T47D (cell line): ENCODE measurements at places on chromosomes 1 and 21.

GRCh38 chr1:29647581-29647980 lies 411.3 kb downstream of the PTPRU start:
- DNase-seq: no peak

GRCh38 chr1:89918127-89918793 lies 76.7 kb upstream of the ZNF326 start:
- DNase-seq: no peak

GRCh38 chr1:31376375-31377134 lies 3.7 kb upstream of the FABP3 start:
- no peak for DNase-seq

DNA sequence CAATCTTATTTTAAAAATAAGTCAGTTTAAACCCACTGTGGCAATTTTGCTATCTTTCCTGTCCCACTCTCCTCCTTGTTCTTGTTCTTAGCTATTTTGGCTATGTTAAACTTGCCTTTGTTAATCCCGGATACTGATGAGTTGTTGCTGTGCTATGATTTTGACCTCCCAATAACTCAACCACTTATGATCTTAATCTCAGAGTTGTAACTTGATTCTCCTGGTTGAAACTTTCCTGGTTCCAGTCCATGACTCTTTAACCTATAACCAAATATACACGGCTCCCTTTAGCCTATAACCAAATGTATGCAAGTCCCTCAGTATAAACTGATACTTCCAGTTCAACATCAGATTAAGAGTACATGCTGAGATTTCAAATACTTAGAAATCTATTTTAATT lies 15.6 kb upstream of the ACADM start:
- peak; percentile 44 for DNase-seq

DNA sequence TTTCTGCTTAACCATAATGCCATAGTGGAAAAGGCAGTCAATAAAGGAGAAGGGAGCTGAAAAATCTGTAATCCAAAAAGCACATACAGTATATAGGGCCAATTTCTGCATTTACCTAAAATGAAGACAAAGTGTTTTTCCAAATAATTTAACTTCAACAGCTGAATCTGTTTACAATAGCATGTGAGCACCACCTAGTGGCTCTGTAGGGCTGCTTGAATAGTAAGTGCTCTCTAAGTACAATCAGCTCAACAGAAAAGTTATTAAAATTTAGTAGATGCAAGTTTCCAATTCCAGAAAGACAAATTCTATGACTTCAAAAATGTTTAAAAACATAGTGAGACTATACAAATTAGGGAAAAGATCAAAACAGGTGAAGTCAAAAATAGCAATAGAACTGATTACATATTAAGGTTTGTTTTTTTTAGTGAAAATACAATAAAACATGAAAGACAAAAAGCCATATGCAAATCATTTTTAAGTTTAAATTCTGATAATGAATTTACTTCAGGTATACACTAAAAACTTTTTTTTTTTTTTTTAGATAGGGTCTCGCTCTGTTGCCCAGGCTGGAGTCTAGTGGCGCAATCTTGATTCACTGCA lies 220.0 kb downstream of the SETD4 start:
- peak; percentile 20 for DNase-seq

GRCh38 chr1:116306102-116306501 lies 66.9 kb upstream of the ATP1A1 start:
- DNase-seq: no peak

DNA sequence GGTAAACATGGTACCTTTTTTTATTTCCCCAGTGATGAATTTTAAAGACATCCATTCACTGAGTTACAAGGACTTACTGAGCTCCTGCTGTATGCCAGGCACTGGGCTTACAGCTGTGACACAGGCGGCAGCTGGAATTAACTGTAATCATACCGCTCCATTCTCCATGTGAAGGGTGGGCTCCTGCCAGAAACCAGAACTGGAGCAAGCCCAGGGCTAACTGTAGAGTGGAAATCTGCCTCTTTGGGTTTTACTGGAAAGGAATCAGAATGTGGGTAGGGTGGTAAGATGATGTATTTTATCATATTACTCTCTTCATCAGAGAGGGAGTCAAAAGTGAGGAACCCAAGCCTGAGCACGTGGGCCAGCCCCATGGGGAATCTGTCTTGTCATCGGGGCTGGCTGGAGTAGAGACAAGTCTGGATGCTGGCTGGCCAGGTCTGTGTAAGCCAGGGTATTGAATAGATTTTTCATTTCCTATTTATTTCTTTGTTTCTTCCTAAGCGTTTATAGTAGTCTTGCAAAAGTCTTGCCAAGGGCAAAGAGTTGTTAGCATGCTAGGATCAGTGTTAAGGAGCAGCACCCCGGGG lies 21.5 kb downstream of the FGGY start:
- DNase-seq: no peak

DNA sequence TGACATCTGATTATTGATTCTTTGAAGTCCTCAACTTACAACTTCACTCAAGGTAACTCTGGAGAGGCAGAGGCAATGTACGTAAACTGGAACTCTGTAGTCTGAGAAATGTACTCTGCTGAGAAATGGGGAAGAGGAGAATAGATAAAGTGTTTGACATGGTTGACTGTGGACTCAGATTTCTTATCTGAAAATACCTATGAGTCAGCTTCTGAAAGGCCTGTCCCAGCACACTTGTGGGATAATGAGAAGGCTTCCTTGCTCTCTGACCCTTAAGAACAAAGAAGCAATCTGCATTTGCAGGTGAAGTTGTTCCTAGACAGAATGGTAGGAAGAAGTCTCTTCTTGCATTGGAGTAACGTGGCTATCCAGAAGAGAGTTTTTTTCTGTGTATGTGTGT lies 1573.5 kb downstream of the BRINP3 start:
- no peak for DNase-seq

GRCh38 chr21:24716281-24716918 lies 890.9 kb downstream of the MRPL39 start:
- no peak for DNase-seq

DNA sequence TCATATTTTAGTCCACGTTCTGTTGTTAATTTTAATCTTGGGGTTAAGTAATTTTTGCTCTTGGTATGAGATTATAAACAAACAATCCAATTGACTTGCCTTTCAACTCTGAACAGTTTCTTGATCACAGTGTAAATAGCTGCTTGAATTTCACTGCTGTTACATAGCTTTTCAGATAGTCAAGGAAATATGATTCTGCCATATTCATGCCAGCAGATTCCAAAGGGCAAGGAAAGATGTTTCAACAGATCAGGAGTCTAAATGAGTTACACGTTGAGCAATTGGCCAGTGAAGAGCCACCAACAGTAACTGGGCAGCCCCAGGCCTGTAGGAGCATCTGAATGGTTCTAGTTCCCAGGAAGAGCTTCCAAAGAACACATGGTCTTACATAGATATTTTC lies 93.6 kb downstream of the LEPR start:
- DNase-seq: no peak

- no peak for DNase-seq
These were observed 36.3 kb downstream of the SDC3 start for GRCh38 chr1:30872033-30872947.

- DNase-seq: no peak
These were observed 947 bp upstream of the RIT1 start for GRCh38 chr1:155912056-155912536.

GRCh38 chr1:9234223-9235095 lies at the start of gene H6PD:
Gene H6PD (plus strand): TSS chr1:9234774. CDS start chr1:9244935, 10,161 bp downstream.
- DNase-seq: peak; percentile 95

GRCh38 chr1:118169016-118169415 lies 16.0 kb downstream of the SPAG17 start:
- DNase-seq: no peak

DNA sequence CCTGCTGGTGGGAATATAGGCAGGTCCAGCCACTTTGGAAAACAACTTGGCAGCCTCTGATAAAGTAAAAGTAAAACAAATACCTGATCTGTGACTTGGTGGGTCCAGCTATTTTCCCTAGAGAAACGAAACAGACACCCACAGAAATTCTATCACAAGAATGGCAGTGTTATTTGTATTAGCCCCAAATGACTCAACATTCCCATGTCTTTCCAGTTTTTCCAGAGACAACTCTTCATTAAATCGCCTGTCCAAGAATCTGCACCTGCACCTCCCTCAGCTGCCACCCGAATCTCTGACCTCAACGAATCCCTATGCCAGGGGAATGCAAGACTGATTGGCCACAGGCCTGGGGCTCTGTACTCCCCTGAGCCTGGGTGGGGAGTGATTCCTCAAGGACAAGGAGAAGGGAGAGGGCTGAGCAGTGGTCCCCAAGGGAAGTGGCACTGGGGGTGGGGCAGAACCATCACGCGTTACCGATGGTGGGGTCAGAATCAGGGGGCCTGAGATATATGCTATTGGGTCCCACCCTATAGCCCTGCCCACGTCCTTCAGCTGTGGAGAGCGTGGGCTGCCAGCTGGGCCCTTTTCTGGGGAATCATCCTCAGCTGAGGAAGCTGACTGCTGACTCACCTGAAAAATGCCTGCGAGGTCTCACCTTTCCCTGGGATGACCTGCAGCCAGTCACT lies 553.0 kb downstream of the PTPRU start:
- no peak for DNase-seq

DNA sequence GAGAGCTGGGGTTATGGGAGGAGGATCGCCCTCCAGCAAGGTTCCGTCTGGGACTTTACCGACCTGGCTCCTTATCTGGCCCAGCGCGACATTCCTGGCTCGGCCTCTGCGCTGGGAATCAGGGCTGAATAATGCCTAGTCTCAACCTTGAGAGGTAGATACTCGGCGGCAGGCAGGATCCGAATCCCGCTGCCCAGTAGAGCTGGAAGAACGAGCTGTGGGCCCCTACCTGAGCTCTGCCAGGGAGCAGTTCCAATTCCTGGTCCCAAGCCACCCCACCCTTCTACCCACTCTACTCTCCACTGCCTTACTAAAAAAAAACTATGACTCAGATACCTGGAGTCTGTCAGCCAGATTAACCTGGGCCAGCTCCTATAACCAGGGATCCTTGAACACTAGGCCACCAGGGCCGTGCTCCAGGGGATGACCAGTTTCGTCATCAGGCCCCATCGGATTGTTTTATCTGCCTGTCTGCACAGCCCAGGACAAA lies 53.6 kb downstream of the RHBG start:
- DNase-seq: no peak

GRCh38 chr1:155591770-155592169 lies 18.2 kb upstream of the MSTO1 start:
- DNase-seq: peak; percentile 82

DNA sequence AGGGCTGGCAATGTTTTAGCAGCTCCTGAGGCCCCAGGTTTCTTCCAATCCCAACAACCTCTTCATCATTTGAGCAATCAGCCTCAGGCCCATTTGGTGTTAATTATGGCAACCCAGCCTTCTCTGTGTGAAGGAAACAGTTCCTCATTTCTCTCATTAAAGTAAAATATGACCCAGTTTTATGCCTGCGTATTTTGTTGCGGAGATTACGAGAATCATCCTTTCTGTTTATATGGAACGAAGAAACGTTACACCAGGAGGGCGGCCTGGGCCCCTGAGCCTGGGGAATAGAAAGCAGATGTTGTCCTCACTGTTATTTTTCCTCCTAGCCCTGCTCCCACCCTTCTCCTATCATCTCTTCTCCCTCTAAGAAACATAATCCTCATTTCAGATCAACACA lies 332.2 kb upstream of the USP24 start:
- no peak for DNase-seq

DNA sequence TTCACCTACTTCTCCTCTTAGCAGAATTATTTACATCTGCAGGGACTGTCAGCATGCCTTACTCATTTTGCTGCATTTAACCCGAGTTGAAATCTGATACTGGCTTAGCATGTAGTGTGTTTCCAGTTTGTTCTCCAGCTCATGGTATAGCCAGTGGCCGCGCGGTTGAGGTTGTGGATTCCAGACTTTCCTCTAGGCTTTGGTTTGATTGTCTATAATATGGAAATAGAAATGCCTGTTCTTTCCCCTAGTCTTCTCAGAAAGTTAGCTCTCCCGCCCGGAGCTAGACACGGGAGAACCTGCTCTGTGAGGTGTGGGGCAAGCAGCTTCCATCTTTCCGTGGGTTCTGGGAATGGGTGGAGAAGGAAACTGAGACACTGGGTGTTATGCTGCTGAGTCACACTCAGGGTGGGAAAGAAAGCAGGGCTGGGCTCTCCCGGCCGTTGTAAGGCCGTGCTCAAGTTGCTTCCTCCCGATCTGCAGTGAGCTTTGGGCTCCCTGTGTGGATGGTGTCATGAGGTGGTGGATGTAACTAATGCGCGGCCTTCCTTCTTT lies 206.8 kb upstream of the TMEM51 start:
- no peak for DNase-seq

- DNase-seq: no peak
These were observed 92.3 kb downstream of the DMRTB1 start for GRCh38 chr1:53551428-53551995.

DNA sequence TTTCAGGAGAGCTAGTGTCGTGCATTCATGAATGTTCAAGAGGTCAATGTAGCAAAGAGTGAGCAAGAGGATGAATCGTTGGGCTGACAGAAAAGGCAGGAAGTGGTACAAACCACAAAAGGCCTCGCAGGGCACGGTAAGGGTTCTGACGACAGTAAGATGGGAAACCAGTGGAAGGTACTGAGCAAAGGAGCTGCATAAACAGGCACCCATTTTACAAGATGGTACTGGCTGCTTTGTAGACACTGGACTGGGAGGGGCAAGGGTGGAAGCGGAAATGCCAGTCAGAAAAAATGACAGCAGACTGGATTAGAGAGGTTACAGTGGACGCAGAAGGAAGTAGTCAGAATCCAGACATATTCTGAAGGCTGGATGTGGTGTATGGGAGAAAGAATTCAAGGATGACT lies 123.5 kb downstream of the PTPN14 start:
- no peak for DNase-seq

GRCh38 chr1:58773406-58773840 lies 10.4 kb downstream of the JUN start:
- DNase-seq: peak; percentile 25

DNA sequence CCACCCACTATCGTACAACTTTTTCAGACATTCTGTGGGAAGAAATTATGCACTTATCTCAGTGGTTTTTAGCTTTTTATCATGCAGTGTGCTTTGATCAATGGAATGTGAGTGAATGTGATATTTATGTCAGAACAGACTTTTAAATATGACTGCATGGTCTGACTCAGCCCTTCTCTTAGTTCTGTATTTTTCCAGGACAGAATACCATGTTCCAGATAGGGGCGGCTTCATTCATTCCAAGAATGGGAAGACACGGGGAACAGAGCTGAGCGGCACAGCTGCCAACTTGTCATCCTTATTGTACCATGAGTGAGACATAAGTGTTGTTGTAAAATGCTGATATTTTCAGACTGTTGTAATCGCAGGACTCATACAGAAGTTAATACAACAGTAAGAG lies 214.6 kb upstream of the NCAM2 start:
- DNase-seq: no peak

- no peak for DNase-seq
These were observed 40.4 kb downstream of the SKI start for GRCh38 chr1:2268285-2269056.

DNA sequence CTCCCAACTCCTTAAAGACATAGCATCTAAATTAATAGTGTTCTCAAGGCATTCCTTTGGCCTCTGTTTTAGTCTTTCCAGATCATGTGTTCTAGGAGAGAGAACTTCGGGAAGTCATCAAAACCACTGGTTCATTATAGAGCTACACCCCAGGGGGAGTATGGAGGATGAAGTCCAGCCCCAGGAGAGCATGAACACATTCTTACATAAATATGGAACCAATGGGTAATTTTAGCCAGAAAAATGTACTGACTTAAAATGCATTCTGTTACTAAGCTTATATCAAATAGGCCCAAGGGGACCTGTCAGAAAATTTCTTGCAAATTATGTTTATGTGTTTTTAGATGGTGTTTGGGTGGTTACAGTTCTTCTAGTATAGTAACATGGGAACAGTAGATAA lies 165.2 kb downstream of the NTMT2 start:
- DNase-seq: no peak

- no peak for DNase-seq
These were observed 191.2 kb upstream of the GREM2 start for GRCh38 chr1:240803151-240803550.

- no peak for DNase-seq
These were observed 51.4 kb upstream of the RGL1 start for GRCh38 chr1:183753464-183753891.
